ENCODE measurements at places on chromosomes 5 and 9.

DNA sequence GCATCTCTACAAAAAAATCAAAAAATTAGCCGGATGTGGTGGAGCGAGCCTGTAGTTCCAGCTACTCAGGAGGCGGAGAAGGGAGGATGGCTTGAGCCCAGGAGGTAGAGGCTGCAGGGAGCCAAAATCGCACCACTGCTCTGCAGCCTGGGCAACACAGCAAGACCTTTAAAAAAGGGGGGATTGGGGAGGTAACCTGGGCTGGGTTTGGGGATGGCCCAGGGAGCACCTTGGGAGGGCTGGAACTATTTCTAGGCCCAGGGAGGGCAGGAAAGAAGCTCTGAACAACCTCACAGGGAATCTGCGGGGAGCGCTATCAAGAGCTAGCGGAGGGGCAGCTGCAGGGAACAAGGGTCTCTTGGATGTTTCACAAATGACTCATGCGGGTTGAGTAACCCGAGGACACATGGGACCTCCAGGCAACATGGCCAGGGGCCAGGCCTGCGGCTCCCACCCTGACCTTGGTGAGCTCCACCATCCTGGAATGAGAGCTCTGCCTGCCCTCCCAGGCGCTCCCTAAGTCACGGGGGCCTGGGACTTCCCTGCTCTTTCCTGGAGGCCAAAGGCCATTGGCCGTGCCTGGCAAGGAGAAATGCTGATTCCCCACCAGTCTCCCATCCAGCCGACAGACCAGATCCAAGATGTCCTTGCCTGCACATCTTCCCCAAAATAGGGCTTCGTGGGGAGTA, 23.4 kb downstream of the SARDH start:
- DNase-seq, result no peak

GRCh38 chr5:173099461-173099860, 43.3 kb downstream of the CREBRF start:
- DNase-seq, result no peak

GRCh38 chr5:106525438-106525837, 1145.3 kb downstream of the EFNA5 start:
- no peak for DNase-seq

GRCh38 chr5:139282197-139282557, 11.4 kb upstream of the MATR3 start:
- no peak for DNase-seq

DNA sequence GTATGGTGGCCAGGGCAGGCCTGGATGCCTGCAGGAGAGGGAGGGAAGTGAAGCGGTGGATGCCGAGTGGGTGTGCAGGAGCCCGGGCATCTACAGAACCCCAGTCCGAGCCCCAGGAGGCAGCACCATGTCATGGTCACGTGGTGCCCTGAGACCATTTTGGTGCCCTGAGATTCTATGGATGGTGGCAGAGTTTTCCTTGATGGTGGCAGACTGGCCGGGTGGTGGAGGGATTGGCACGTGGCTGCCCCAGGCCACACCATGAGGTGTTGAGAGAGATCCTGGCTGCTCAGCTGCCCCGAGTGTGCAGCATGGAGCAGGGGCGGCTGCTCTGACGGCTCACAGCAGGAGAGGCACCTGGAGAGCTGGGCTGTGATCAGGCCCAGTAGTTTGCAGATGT, 52.3 kb downstream of the SYK start:
- no peak for DNase-seq
